ENCODE measurements at places on chromosomes 6 and 20. TPM values are rescaled to one million over a fixed set of nuclear protein-coding genes. Genes with fewer than 3 reads are reported as not detected.

The SLC24A3 gene
- total RNA-seq = 0.62 TPM

The TMEM217 gene
- total RNA-seq = not detected

The RIMS4 gene
- 0.12 TPM for total RNA-seq

The VSTM2L gene
- total RNA-seq = 10.3 TPM

The CAGE1 gene
- not detected for total RNA-seq

The KHDRBS2 gene
- total RNA-seq = not detected

The MACROD2 gene
- 3.5 TPM for total RNA-seq

The MARCKS gene
- 25.4 TPM for total RNA-seq

DNA sequence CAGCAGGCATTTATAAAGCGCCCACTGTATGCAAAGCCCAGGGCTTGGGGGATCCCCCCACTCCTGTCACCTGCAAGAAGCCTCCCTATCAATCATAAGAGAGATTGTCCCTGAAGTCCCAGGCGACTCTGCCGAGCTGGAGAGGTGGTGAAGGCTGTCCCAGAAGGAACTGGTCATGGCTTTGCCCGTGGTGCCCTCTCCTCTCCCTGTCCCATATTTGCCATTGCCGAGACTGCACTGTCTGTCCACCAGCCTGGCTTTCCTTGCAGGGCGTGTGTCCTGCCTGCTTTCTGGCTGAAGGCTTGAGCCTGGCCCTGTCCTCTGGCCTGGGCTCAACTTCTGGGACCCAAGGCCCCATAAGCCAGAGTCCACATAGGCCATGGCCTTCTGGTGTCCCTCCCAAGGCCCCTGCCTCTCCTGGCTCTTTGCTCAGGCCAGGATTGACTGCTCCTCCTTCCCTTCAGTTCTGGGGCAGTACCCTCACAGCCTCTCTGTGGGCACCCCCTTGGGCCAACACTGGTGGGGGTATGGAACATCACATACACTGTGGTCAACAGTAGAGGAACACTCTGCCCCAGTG, 46.9 kb downstream of the CPXM1 start:
- no peak for DNase-seq

DNA sequence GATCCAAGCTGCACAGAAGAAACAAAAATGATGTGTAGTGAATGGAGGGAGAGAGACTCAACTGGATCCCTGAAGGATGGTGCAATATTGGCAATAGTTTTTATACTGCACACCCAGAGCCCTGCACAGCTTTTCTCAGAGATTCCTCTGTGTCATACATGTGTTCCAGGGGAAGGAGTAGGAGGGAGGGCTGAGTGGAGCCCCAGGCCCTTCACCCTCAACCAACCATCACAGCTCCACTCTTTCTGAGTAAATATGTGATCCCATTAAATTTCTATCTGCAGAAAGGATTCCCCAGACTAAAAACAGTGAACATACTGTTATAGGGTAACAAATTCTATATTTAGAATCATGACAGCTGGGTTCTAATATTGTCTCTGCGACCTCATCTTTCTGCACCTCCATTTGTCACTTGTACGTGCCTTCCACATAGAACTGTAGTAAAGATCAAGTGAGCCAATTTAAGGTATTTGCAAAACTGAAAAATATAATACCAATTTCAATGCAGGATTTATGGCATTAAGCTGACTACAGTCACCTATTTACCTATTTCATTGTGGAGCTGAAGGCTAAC, 421.4 kb upstream of the NRSN1 start:
- no peak for DNase-seq

- no peak for DNase-seq
Observed at GRCh38 chr20:37331060-37331857, 14.7 kb upstream of the SRC start.

GRCh38 chr6:44664716-44665115, 277.2 kb downstream of the CDC5L start:
- no peak for DNase-seq

- DNase-seq = no peak
Observed at GRCh38 chr20:45983279-45983743, 11.3 kb upstream of the ZNF335 start.

DNA sequence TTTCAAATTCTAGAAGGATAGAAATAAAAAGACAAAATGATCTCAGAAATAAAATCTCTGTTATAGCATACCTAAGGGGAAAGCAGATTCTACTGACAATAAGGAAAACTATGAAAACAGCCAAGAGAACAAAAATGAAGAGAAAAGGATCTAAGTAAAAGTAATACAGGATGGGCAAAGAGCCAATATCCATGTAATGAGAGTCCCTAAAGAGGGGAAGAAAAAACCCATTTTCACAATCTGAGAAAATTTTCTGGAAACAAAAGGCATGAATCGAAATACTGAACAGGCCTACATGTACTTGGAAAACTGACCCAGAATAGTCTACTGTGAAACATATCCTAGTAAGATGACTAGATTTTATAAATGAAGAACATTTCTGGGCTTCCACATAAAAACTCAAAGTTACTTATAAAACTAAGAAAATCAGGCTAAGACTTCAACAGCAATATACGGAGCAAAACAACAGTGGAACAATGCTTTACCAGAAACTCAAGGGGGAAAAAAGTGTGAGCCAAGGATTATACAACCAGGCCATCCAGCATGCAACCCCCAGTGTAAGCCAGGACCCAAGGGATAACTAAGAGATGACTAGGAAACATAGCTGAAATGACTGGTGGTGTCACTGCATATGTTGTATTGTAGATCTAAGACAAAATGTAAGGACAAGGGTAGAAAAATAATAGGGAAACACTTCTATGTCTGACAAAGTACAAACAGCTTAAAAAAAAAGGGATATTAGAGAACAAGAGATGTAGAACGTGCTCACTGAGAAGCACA, 10.2 kb downstream of the NAPB start:
- DNase-seq = no peak

GRCh38 chr6:126461045-126461444, 121.1 kb downstream of the CENPW start:
- DNase-seq = no peak

DNA sequence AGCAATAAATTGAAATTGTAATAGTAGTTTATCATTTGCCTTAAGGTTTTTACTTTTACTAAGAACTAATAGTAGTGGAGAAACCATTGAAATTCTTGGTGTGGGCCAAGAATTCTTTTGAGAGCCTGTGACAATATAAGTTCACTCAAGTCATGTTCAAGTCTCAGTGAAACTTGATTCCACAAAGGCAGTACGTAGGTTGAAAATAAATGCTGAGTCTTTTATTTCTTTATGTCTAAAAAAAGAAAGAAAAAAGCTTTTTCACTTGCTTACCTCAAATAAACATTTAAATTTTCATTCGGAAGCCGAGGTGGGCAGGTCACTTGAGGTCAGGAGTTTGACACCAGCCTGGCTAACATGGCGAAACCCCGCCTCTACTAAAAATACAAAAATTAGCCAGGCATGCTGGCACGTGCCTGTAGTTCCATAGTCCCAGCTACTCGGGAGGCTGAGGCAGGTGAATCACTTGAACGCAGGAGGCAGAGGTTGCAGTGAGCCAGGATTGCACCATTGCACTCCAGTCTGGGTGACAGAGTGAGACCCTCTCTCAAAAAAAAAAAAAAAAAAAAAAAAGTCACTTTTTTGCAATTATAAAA, 57.8 kb upstream of the NELFCD start:
- DNase-seq = no peak

DNA sequence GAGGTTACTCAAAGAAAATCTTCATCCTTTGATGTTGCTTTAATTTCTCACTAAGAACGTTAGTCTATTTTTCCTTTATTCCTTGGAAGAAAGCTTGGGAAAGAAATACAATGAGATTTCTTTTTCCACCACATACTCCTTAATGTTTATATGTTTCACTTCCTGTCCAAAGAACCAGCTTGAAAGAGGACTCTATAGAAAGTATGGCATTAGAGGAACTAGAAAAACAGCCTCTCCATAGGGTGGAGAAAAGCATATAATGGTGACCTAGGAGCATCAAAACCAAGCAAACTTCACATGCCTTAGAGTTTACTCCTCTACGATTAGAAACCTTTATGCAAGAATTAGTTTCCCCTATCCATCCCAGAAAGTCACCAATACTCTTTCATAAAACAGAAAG, 131.1 kb downstream of the OPRM1 start:
- no peak for DNase-seq

GRCh38 chr20:44837946-44838345, 27.6 kb upstream of the RIMS4 start:
- no peak for DNase-seq

GRCh38 chr6:4644996-4645395, 131.2 kb upstream of the CDYL start:
- no peak for DNase-seq

GRCh38 chr6:149834513-149835481, 29.4 kb downstream of the LRP11 start:
- no peak for DNase-seq

GRCh38 chr6:157962601-157963302, 18.9 kb upstream of the SYNJ2 start:
- no peak for DNase-seq

DNA sequence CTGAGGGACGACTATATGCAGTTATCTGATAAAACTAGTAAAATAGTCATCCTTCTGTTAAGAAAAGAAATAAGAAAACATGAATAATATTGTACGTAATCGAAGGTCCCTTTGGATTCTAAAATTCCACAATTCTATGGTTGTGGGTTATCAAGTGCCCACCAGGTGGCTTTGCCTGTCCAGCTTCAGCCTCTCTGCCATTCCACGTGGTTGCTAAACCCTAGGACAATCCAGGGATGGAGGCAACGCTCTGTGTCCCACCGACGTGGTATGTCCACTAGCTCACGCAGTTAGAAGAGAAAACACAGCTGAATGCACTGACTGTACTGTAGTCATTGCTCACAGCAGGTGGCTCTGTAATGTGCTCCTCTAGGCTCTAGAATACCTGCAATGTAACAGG, 349.3 kb downstream of the FARS2 start:
- DNase-seq = no peak

- no peak for DNase-seq
Observed at GRCh38 chr6:81331526-81331925, 421.0 kb downstream of the TENT5A start.

DNA sequence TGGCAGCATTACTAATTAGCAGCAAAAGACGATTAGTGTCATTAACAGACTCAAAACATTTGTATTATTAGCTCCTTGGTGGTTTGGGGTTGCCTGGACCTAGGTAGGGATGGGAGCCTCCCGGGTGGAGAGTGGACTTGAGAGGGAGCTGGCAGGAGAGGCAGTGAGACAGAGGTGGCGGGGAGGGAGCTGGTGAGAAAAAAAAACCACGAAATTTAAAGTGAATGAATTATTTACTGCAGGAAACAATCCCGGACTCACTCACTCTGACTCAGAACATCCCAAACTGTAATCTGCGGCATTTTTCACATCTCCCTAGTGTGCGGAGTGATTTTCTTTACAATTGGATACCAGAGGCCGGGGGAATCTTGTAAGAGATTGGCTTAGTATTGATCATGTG, 14.3 kb upstream of the CDH22 start:
- no peak for DNase-seq

DNA sequence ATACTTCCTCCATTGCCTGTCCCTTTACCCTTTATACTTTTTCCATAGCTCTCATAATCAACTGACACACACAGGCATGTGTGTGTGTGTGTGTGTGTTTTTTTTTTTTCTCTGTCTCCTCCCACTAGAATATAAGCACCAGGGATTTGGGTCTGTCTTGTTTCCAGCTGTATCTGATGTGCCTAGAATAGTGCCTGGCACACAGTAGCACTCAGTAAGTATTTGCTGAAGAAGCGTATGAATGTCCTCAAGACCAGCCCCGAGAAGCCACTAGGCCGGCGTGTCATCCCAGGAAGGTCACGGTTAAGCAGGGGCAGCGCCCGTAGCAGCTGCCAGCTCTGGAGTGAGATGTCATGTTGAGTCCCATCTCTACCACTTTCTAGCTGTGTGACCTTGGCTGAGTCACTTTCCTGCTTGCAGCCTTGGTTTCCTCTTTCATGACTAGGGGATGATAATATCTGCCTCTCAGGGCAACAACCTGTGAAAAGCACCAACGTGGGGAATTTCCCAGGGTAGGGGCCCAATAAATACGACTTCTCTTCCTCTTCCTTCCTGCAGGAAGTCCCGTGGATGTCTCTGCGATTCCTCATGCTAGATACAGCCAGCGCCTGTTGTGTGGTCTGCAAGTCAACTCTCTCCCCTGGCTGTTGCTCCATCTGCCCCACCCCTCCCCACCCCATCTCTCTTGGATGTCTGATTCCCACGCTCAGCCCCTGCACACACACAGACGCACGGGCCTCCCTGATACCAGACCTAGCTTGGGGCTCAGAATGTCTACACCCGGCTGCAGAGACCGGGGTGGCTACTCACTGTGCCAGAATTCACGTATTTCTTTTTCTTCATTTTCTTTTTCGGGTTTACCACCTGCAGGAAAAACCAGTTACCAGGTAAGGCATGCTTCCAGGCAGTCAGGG, 58.1 kb downstream of the RAB44 start:
- no peak for DNase-seq

- DNase-seq = no peak
Observed at GRCh38 chr6:157304899-157305663, 18.2 kb downstream of the TMEM242 start.

- DNase-seq = no peak
Observed at GRCh38 chr6:167120583-167120903, 2.4 kb upstream of the CCR6 start.

DNA sequence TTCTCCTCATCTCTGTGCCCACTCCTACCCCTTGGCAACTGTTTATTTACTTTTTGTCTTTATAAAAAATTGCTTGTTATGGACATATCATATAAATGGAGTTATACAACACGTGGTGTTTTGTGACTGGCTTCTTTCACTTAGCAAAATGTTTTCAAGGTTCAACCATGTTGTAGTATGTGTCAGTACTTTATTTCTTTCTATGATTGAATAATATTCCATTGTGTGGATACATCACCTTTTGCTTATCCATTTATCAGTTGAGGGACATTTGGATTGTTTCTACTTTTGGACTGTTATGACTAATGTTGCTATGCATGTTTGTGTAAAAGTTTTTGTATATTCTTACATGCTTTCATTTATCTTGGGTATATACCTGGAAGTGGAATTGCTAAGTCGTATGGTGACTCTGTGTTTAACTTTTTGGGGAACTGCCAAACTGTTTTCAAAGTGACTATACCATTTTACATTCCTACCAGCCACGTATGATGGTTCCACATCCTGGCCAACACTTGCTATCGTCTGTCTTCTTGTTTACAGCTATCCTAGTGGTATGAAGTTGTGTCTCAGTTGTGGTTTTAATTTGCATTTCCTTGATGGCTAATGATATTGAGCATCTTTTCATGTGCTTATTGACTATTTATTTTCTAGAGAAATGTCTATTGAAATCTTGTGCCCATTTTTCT, 84.4 kb downstream of the SLX4IP start:
- no peak for DNase-seq

GRCh38 chr20:46939031-46939965, 44.7 kb downstream of the EYA2 start:
- DNase-seq = no peak

GRCh38 chr20:41276317-41276751, 41.2 kb downstream of the ZHX3 start:
- no peak for DNase-seq

- no peak for DNase-seq
Observed at GRCh38 chr6:80544976-80545722, 438.7 kb downstream of the BCKDHB start.

- no peak for DNase-seq
Observed at GRCh38 chr20:50113420-50114224, 672 bp upstream of the UBE2V1 start.

- no peak for DNase-seq
Observed at GRCh38 chr6:105987516-105987915, 98.6 kb upstream of the PRDM1 start.

All from left ventricle myocardium superior (tissue), 1 donor.